G401 (cell line): ENCODE measurements at places on chromosomes 1 and 21.

DNA sequence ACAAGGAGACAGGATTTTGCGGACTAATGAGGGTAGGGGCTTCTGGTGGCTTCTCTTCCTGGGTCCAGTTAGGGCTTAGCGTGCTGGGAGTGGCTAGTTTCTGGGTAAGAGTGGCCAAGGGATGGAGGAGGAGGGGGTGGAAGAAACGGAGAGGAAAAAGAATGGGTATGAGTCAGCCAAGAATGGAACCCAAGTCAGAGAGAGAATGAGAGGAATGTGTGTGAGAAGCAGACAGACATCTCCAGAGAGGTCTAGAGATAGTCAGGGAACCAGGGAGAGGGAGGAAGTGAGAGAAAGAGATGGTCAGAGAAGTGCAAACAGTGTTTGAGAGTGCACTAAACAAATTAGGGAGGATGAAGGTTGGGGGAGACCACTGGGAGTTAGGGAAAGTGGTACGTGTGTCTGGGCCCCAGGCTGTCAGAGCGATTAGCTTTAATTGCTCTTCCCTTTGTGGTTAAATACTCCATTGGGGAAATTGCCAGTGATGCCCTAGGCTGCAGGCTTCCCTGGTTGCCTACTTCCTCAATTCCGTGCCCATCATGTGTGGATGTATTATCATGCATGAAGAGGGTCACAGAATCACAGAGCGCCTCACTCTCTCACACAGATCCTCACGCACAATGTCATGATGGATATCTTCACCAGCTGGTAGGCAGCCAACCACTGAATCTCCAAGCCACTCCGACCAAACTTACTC, 1.4 kb downstream of the PEA15 start:
- DNase-seq = peak; percentile 51

DNA sequence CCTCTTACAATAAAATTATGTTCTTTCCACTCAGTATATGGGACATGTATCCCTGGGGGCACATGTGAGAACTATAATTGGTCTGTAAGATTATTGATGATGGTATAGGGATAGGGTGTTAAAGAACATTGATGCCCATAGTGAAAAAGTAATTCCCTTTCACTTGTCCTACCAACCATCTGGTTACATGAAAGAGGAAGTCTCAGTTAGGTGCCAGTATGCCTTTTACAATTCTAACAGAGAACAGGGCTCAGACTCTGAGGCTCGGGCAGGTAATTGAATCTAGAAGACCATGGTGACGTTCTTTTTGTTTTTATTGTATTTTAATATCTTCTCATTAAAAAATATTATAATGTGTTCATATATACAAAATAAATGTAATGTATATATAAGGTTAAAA, 113.6 kb downstream of the FGGY start:
- DNase-seq = no peak

DNA sequence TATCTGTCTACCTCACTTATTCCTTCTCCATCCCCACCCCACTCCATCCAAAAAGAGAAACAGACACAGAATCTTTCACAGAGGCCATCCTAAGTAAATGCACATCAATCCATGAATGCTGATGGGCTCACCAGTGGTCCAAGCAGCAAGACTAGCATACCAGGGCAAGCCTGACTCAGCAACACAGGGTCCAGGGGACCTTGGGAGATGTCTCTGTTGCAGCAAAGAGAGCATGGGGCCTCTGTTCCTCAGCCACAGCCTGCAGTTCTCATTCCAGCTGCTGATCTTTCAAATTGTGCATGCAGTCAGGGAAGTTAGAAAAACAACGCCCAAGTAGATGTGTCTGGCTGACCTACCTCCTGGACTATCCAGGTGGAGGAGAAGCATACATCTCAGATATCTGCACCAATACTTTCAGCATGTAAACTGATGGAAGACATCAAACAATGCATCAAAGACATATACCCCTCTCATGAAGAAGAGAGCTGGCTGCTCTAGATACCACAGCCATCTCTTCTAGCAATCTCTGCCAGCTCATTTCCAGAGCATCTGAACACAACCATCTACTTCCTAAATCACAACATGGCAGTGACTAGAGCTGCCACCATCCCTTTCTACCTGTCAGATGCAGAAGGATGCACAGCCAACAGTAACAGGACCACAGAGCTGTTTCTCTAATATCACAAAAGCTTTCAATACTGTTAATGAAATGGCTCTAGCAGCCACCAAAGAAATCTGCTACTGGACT, 54.5 kb downstream of the CD34 start:
- DNase-seq = no peak

GRCh38 chr1:91476533-91477217, 24.0 kb upstream of the CDC7 start:
- DNase-seq = no peak

- DNase-seq = no peak
These were observed 872 bp upstream of the PINK1 start for GRCh38 chr1:20632386-20632785.

- no peak for DNase-seq
These were observed 56.9 kb downstream of the SEC16B start for GRCh38 chr1:177912991-177913390.

- DNase-seq = no peak
These were observed 2.7 kb downstream of the TRPM2 start for GRCh38 chr21:44356160-44356559.

DNA sequence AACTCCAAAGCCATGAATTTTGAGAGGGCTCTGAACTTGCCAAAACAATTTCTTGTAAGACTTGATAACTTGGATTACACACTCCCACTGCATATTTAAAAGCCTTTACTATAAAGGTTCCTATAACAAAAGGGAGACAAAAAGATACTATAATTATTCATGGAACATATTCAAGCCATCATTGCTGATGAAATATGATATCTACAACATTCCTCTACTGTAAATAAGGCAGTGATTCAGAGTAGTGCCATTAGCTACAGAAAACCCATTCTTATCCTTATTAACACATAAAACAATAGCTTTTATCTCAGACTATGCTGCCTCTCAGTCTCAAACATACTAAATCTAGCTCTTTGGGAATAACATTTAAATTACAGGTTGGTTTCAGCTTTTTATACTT, 675.5 kb upstream of the CXADR start:
- no peak for DNase-seq

DNA sequence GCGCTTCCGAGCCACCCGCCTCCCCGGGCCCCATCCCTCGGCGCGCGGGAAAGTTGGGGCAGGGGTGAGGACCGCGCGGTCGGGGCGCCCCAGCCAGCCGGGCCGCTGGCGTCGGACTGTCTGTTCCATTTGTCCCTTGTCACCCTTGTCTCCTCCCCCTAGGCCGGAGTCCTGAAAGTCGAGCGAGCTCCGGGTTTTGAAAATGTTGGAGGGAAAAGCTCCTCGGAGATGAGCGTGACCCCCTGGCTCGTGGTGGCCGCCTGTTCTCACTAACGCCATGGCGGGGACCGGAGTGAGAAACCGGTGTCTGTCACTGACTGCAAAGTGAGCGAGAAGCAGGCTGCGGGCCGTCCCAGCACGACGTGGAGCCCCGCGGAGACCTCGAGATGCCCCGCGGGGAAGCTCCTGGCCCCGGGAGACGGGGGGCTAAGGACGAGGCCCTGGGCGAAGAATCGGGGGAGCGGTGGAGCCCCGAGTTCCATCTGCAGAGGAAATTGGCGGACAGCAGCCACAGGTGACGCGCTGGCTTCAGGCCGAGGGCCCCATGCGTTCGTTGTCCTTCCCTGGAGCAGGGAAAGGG, 491 bp downstream of the PER3 start:
- peak; percentile 52 for DNase-seq

DNA sequence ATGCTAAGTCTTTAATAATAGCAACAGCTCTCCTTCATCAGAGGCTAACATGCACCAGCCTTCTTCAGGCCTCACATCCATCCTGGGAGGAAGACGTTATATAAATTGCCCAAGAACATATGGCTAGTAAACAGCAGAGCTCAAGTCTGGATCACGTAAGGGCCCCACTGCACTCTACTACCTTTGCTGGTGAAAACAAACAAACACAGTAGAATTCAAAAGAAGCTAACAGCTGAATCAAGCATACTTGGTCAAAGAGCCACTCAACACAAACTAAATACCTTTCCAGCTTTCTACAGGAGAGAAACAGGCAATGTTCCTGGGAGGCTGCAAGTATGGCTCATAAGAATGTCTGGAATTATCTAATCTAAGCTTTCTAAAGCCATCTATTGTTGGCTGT, 66.0 kb downstream of the WLS start:
- DNase-seq = no peak

GRCh38 chr21:16455978-16456377, 726.2 kb downstream of the USP25 start:
- peak; percentile 67 for DNase-seq

DNA sequence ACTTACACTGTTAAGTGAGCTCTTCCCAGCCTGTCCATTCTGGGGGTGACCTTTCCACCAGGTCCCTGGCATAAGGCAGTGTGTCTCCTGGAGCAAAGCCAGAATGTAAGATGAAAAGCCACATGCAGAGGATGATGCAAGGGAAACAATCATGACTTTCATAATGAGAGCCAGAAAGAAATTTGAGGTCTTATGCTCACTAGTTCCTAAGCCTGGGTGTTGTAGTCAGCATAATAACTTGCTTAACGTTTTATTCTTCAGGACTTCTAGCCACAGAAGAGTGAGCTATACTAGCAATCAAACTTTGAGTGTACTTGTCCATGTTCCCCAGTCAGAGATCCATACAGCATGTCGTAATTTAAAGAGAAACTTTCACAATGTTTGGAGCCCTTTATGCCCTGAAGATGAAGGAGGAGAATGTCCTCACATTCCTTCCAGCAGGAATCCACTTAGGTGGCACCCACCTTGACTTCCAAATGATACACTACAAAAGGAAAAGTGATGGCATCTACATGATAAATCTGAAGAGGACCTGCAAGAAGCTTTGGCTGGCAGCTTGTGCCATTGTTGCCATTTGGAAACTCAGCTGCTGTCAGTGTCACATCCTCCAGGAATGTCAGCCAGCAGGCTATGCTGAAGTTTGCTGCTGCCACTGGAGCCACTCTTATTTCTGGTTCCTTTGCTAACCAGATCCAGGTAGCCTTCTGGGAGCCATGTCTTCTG, 60.5 kb upstream of the FOXD3 start:
- DNase-seq = no peak

DNA sequence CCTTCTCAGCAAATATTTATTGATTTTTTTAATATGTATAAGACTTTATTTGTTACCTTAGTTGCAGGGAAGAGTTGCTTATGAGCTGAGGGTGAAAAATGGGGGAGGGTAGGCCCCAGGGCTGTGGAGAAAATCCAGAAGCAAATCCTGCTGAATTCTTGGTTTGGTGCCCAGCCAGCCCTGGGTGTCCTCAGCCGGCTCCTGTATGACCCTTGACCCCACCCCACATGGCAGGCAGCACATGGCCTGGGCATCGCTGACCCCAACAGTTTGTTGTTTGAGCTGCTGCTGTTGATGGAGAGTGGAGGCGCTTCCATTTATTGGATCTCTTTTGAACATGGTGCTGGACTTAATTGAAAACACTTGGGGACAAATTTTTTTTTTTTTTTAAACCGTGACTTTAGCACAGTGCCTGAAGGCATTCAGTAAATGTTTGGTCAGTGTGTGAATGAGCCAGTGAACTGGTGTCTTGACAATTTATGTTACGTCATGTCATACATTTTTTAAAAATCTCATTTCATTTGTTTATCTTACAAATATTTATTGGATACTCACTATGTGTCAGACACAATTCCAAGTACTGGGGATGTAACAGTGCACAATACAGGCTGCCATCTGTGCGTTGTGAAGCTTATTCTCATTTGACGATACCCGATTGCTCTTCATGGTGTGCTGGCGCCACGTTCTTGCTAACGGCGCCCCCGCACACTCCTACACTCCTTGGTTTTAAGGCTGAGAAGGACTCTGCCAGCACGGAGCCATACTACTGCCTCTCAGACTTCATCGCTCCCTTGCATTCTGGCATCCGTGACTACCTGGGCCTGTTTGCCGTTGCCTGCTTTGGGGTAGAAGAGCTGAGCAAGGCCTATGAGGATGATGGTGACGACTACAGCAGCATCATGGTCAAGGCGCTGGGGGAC, 98.8 kb downstream of the MTR start:
- DNase-seq = no peak

DNA sequence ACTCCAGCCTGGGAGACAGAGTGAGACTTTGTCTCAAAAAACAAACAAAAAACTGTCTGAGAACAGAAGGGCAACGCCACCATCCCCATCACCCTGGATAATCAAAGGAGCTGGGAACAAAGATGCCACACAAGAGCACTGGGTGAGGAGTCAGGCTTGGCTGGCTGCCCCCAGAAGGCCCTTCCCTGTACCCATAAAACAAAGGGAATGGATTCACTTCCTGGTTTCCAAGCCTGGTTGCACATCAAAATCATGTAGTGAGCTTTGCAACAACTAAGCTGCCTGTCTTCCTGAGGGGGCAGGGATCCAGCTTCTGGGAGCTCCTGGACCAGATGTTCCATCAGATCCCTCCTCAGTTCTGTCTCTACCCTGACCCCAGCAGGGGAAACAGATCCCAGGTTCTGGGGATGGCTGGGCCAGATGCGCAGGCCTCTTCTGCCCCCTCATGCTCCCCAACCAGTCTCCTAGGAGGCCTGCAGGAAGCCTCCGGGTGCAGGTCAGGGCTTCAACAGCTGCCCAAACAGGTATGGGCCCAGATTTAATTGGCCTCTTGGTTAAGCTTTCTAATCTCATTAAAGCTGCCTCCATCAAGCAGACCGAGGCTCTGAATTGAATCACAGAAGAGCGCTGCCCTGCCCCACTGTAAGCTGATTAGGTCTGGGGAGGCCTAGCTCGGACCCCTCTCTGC, 97.8 kb downstream of the MRPL37 start:
- no peak for DNase-seq

DNA sequence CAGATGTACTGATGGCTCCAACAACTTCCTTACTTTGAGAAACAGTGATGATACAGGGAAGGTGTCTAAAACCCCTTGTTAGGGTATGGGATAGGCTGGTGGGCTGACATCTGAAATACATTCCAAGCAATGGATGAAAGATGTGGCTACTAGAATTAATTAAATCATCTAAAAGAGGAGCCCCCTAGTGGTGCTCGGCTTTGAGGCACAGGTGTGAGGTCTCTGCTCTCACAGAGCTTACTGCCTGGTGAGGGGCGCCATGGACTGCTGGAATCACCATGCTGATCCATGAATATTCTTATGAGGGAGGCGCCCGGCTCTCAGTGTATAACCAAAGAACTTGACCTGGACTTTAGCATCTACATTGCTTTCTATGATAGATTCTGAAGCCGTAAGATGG, 48.5 kb downstream of the GNG4 start:
- DNase-seq = peak; percentile 4

DNA sequence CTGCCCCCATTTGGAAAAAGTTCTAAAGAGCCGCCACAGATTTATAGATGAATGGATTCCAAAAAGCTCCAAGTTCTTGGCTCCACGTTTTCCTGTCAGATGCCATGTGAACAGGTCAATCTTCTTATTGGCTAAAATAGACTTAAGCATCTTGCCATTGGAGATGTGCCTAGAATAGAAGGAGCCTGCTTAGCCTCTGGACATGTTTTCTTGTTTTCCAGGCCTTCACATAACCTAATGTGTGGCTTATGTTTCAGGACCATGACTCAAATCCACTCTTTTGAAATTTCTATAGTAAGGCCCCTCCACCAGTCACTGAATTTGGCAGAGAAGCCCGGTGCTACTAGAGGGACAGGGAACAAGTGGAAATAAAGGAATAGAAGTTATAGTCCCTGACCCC, 31.5 kb downstream of the PHC2 start:
- no peak for DNase-seq

GRCh38 chr1:173355281-173356031, 121.7 kb upstream of the PRDX6 start:
- DNase-seq = no peak

- no peak for DNase-seq
These were observed 74.3 kb upstream of the MORC3 start for GRCh38 chr21:36245649-36246048.

- DNase-seq = no peak
These were observed 59.1 kb downstream of the HFM1 start for GRCh38 chr1:91345395-91346005.
